ENCODE measurements at places on chromosomes 11 and 22.

GRCh38 chr11:67306769-67307544 lies 3.6 kb downstream of the SSH3 start:
- DNase-seq: peak; percentile 50

- no peak for DNase-seq
Measured at GRCh38 chr11:85316967-85317366, 310.2 kb downstream of the DLG2 start.

GRCh38 chr11:64694026-64694755 lies 28.8 kb downstream of the NRXN2 start:
- DNase-seq: no peak

- DNase-seq: no peak
Measured at GRCh38 chr11:102911758-102912481, 37.1 kb upstream of the MMP12 start.

GRCh38 chr11:57776031-57776521 lies 14.5 kb downstream of the CTNND1 start:
- DNase-seq: no peak

All from left forelimb (tissue), 1 donor.